ENCODE measurements at places on chromosomes 5 and 9. TPM values are rescaled to one million over a fixed set of nuclear protein-coding genes. Genes with fewer than 3 reads are reported as not detected.

The SHROOM1 gene
- 24.2 TPM for total RNA-seq

The CSF1R gene
- total RNA-seq: 48.7 TPM

The PLPPR1 gene
- 5.0 TPM for total RNA-seq

The FAM221B gene
- not detected for total RNA-seq

The PAEP gene
- not detected for total RNA-seq

The ERCC8 gene
- total RNA-seq: 9.1 TPM

DNA sequence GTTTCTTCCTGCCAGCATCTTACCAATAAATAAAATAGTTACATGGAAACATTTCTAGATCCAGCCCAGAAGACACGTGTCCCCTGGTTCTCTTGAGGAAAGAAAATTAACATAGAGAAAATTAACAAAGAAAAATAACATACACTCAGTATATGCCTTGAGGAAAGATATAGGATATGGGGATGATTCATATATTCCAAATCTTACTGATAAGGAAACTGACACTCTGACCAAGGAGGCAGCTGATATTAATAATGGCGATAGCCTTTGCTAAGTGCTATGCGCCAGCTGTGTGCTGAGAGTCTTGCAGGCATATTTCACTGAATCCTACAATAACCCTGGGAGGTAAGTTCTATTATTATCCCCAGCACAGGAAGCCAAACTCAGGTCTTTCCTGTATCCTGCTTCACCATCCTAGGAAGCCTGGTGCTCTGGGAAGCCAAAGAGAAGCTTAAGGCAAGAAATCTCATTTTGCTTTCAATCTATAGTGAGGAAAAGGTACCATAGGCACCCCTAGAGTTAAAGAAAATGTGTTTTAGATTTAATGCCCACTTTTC, 302.7 kb upstream of the NREP start:
- no peak for DNase-seq
- H3K4me3 ChIP-seq: no peak overlapping the region
- no peaks in the 10 kb centered on the region for H3K36me3 ChIP-seq
- H3K27ac ChIP-seq: no peak overlapping the region
- no peaks in the 10 kb centered on the region for H3K27me3 ChIP-seq
- H3K4me1 ChIP-seq: no peaks in the 10 kb centered on the region

DNA sequence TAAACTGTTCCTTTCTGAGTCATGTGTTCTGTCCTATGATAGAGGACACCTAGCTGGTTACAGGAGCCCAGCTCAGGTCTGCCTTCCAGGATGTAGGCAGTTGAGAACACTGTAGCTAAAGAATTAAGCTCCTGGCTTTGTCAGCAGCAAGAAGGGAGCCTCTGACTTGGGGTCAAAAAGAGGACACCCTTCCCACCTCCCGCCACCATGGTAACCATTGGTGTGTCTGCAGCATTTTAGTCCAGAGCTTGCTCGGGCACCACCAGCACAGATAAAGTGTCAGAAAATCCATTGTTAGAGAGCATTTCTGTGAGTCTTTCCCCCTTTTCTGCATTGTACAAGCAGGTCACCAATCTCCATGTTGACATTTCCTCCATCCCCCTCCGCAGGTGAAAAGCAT, 181.7 kb downstream of the DOCK8 start:
- H3K36me3 ChIP-seq: peaks cover 47% of the 10 kb centered on the region
- H3K27ac ChIP-seq: no peak overlapping the region
- H3K4me1 ChIP-seq: no peaks in the 10 kb centered on the region
- H3K27me3 ChIP-seq: no peaks in the 10 kb centered on the region
- H3K4me3 ChIP-seq: no peak overlapping the region

GRCh38 chr9:91937056-91937455, 13.0 kb downstream of the ROR2 start:
- no peaks in the 10 kb centered on the region for H3K4me1 ChIP-seq
- H3K27me3 ChIP-seq: no peaks in the 10 kb centered on the region
- no peak for DNase-seq
- H3K27ac ChIP-seq: no peak overlapping the region

GRCh38 chr5:88886746-88887341, 3.9 kb upstream of the MEF2C start:
- no peak for DNase-seq
- H3K36me3 ChIP-seq: no peaks in the 10 kb centered on the region

DNA sequence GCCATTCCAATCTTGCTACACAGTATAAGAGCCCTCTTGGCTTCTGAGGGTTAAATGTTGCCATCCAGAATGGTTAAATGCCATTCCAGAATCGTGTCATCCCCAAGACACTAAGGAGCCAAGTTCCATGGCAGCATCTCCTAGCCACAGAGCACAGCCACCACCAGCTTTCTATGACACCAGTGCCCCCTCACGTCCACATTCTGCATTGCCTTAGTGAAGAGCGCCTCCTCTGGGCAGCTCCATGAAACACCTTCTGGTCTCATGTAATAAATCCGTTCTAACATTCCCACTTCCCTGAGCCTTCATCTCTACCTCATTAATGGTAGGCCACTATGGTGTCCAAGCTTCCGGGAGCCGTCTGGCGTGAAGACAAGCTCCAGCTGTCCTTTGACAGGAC, 12.4 kb downstream of the CBY3 start:
- no peaks in the 10 kb centered on the region for H3K27me3 ChIP-seq
- DNase-seq: no peak
- peaks cover 18% of the 10 kb centered on the region for H3K36me3 ChIP-seq
- no peak overlapping the region for H3K27ac ChIP-seq
- no peak overlapping the region for H3K4me3 ChIP-seq

- no peaks in the 10 kb centered on the region for H3K27me3 ChIP-seq
- no peaks in the 10 kb centered on the region for H3K4me1 ChIP-seq
- H3K36me3 ChIP-seq: peaks cover 6% of the 10 kb centered on the region
- H3K27ac ChIP-seq: no peak overlapping the region
- DNase-seq: no peak
These were observed 166.4 kb downstream of the PAM start for GRCh38 chr5:102921341-102922044.

- no peaks in the 10 kb centered on the region for H3K4me1 ChIP-seq
- H3K27ac ChIP-seq: no peak overlapping the region
- no peaks in the 10 kb centered on the region for H3K27me3 ChIP-seq
- no peak overlapping the region for H3K4me3 ChIP-seq
- DNase-seq: no peak
- H3K36me3 ChIP-seq: no peaks in the 10 kb centered on the region
These were observed 423.3 kb upstream of the ADAMTS16 start for GRCh38 chr5:4716781-4717180.

- H3K4me1 ChIP-seq: peaks cover 25% of the 10 kb centered on the region
- peak overlapping the region; percentile 90 for H3K27ac ChIP-seq
- no peaks in the 10 kb centered on the region for H3K27me3 ChIP-seq
- no peaks in the 10 kb centered on the region for H3K36me3 ChIP-seq
- DNase-seq: no peak
These were observed 42.5 kb upstream of the EXOC3 start for GRCh38 chr5:400282-401145.

DNA sequence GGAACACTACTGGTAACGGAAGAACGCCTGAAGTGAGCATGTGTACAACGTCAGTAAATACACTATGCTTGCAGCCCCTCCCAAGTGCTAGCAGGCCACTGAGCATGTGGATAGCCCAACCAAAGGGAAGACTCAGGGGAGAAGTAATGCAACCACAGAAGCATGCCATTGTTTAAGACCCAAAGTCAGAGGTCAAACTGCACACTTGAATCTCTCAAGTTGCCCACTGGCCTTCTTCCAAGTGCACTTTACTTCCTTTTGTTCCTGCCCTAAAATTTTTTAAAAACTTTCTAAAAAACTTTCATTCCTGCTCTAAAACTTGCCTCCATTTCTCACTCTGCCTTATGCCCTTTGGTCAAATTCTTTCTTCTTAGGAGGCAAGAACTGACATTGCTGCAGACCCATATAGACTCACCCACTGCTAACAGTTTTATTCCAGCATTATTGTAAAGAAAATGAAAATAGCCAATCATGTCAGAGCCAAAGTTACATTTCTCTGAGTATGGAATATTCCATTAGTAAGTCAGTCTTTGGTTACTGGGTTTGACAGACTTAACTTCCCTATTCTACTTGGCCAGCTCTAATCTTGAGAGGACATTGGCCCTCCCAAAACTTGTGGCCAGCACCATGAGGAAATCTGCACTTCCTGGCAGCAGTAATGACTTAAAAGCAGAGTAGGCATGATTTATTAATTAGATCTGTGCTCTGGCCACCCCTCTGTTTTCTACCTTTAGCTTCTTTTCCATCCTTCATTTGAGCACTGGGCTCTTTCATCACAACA, 76.9 kb downstream of the TSSK1B start:
- no peaks in the 10 kb centered on the region for H3K27me3 ChIP-seq
- H3K27ac ChIP-seq: no peak overlapping the region
- no peak overlapping the region for H3K4me3 ChIP-seq
- no peak for DNase-seq

DNA sequence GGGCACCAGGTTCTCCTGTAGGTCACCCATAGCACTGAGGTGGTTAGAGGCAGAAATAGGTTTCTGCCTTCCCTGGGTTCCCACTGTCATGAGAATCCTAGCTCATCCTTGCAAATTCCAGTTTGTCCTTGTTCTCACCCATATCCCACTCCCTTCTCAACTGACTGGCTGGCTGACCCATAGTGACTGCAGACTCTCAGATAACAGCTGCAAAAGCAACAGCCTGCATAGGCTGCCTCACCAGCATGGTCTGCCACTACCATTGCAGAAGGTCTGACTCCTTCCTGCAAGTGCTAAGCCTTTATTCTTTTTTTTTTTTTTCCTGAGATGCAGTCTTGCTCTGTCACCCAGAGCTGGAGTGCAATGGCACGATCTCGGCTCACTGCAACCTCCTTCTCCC, 194.0 kb downstream of the SEMA6A start:
- no peak for DNase-seq
- no peaks in the 10 kb centered on the region for H3K4me1 ChIP-seq
- no peaks in the 10 kb centered on the region for H3K27me3 ChIP-seq
- H3K36me3 ChIP-seq: no peaks in the 10 kb centered on the region

- H3K27me3 ChIP-seq: peaks cover 40% of the 10 kb centered on the region
- H3K4me3 ChIP-seq: peak overlapping the region; percentile 46
- no peak overlapping the region for H3K27ac ChIP-seq
- no peaks in the 10 kb centered on the region for H3K36me3 ChIP-seq
- H3K4me1 ChIP-seq: peaks cover 14% of the 10 kb centered on the region
These were observed 107.8 kb downstream of the PSD2 start for GRCh38 chr5:139903450-139903794.

GRCh38 chr5:159065135-159065534, 34.6 kb downstream of the EBF1 start:
- H3K4me1 ChIP-seq: no peaks in the 10 kb centered on the region
- H3K36me3 ChIP-seq: no peaks in the 10 kb centered on the region
- DNase-seq: no peak

DNA sequence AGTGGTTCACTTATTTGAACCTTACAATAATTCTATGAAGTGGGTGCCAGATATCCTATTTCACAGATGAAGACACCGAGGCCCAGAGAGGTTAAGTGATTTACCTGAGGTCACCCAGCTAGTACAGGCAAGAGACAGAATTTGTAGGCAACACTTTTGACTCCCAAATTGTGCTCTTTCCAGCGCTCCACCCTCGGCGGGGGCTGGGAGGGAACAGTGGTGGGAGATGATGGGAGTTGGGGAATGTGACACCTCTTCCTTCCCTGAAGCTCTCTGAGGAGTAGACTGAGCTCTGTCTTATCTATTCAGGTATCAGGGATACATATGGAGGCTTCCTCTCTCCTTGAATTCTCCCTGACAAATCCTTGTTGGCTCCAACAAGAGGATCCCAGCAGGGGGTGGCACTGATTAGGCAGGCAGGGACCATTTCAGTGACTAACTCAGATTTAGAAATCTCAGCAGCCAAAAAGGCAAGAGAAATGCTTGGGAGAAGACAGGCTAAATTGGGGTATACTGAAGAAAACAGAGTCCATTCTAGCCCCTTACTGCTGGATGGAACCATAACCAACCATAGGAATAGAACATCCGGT, 95.8 kb upstream of the PANK3 start:
- no peaks in the 10 kb centered on the region for H3K27me3 ChIP-seq
- H3K27ac ChIP-seq: no peak overlapping the region
- H3K4me3 ChIP-seq: no peak overlapping the region
- no peaks in the 10 kb centered on the region for H3K4me1 ChIP-seq
- no peak for DNase-seq

GRCh38 chr5:54909911-54910870, 75.2 kb downstream of the ESM1 start:
- H3K4me1 ChIP-seq: no peaks in the 10 kb centered on the region
- no peak overlapping the region for H3K27ac ChIP-seq
- no peak overlapping the region for H3K4me3 ChIP-seq
- DNase-seq: no peak
- H3K27me3 ChIP-seq: no peaks in the 10 kb centered on the region

GRCh38 chr5:11319836-11320580, 559.0 kb upstream of the DAP start:
- no peak overlapping the region for H3K4me3 ChIP-seq
- peaks cover 16% of the 10 kb centered on the region for H3K4me1 ChIP-seq
- no peak overlapping the region for H3K27ac ChIP-seq
- no peaks in the 10 kb centered on the region for H3K27me3 ChIP-seq

DNA sequence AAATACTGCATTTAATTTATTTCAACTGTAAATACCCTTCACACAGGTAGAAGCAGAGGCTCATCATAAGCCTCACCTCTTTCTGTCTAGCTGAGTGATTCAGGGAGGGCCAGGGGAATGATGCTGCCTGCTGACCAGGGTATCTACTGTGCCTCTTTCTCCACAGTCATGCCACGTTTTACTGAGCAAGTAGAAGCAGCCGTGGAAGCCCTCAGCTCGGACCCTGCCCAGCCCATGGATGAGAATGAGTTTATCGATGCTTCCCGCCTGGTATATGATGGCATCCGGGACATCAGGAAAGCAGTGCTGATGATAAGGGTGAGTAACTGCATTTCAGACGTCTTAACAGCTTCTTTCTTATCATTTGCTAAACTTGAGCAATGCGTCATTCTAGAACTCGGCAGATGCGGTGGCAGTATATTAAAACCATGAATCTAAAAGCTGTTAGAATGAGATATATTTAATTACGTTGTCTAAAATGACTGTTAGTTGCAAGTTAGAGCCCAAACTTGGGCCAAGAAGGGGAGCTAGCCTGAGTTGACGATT, 50.0 kb upstream of the LRRTM2 start:
- DNase-seq: no peak
- no peaks in the 10 kb centered on the region for H3K27me3 ChIP-seq
- no peak overlapping the region for H3K4me3 ChIP-seq
- H3K4me1 ChIP-seq: peaks cover 8% of the 10 kb centered on the region
- no peak overlapping the region for H3K27ac ChIP-seq

GRCh38 chr5:116507051-116507537, 67.5 kb downstream of the SEMA6A start:
- H3K27ac ChIP-seq: no peak overlapping the region
- no peak overlapping the region for H3K4me3 ChIP-seq
- no peak for DNase-seq
- H3K27me3 ChIP-seq: no peaks in the 10 kb centered on the region

- H3K27me3 ChIP-seq: no peaks in the 10 kb centered on the region
- DNase-seq: no peak
- H3K4me1 ChIP-seq: no peaks in the 10 kb centered on the region
- H3K36me3 ChIP-seq: no peaks in the 10 kb centered on the region
- H3K27ac ChIP-seq: no peak overlapping the region
- no peak overlapping the region for H3K4me3 ChIP-seq
These were observed 38.9 kb upstream of the IFNK start for GRCh38 chr9:27485158-27485557.

All from upper lobe of right lung (tissue), 1 donor.